ENCODE measurements at places on chromosomes 1 and 21. TPM values are rescaled to one million over a fixed set of nuclear protein-coding genes. Genes with fewer than 3 reads are reported as not detected.

Gene FAM43B
- not detected for total RNA-seq

Gene FALEC
- not detected for total RNA-seq

Gene IQCC
- 7.9 TPM for total RNA-seq

Gene ELAPOR1
- 0.17 TPM for total RNA-seq

Gene RAB3B
- total RNA-seq: 27.2 TPM

Gene OLFM3
- 85.0 TPM for total RNA-seq

Gene CELA3B
- not detected for total RNA-seq

GRCh38 chr1:203140743-203141520 is 13.4 kb downstream of the ADORA1 start:
- H3K36me3 ChIP-seq: no peaks in the 10 kb centered on the region
- DNase-seq: no peak
- no peak overlapping the region for H3K4me3 ChIP-seq
- H3K4me1 ChIP-seq: peaks cover 5% of the 10 kb centered on the region
- H3K27me3 ChIP-seq: no peaks in the 10 kb centered on the region

DNA sequence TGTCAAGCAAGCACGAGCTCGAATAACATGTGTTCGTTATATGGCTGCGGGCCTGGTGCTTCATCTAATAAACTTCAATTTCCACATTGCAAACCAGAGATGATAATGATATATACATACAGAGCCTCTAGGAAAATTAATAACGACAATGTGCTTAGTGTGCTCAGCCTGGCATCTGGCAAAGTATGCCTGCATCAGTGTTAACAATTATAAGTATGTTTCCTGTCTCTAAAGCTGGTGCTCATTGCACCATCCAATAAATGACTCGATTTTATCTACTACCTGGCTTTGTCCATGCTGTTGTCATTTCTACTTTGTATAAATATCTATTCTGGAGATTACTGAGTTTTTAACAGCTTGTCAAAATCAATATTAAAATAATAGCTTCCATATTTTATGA is 1402.6 kb downstream of the MRPL39 start:
- H3K4me1 ChIP-seq: no peaks in the 10 kb centered on the region
- H3K27ac ChIP-seq: no peak overlapping the region

GRCh38 chr1:7932524-7933138 is 8.0 kb downstream of the TNFRSF9 start:
- no peaks in the 10 kb centered on the region for H3K4me1 ChIP-seq
- H3K27me3 ChIP-seq: no peaks in the 10 kb centered on the region
- DNase-seq: no peak
- H3K27ac ChIP-seq: no peak overlapping the region
- no peaks in the 10 kb centered on the region for H3K36me3 ChIP-seq
- no peak overlapping the region for H3K4me3 ChIP-seq

GRCh38 chr1:90963236-90963635 is 58.6 kb downstream of the ZNF644 start:
- DNase-seq: no peak
- no peaks in the 10 kb centered on the region for H3K36me3 ChIP-seq

GRCh38 chr1:188668083-188668482 is 1809.6 kb downstream of the BRINP3 start:
- H3K27ac ChIP-seq: no peak overlapping the region
- no peaks in the 10 kb centered on the region for H3K27me3 ChIP-seq
- peaks cover 5% of the 10 kb centered on the region for H3K4me1 ChIP-seq
- no peak overlapping the region for H3K4me3 ChIP-seq
- DNase-seq: peak; percentile 19
- no peaks in the 10 kb centered on the region for H3K36me3 ChIP-seq

DNA sequence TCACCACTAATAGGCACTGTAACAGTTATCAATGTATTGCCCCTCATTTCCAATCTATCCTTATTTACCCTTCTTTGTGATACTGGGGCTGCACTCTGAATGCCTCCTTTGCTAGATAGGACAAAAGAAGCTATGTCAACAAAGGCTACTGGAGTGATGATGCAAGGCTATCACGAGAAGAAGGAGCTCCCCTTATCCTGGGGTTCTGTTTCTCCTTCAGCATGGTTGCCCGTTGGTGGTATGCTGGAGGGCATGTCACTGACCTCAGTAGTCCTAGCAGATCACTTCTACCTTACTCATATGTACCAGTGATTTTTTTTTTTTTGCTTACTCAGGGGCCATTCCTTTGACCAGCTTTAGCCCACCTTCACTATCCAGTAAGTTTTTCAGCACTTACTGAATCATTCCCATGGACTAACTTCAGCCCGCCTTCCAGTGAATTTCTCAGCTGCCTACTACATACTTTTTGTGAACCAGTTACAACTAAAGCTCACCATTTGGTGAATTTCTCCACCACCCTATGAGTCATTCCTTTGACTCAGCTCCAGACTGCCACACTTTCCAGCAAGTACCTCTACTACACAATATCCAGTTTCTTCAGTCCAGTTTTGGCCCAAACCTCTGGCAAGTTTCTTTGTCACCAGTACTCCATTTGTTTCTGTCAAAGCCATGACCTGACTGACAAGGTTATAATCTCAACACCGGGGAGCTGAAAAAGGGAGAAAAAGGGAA is 944.5 kb downstream of the KCNT2 start:
- no peaks in the 10 kb centered on the region for H3K4me1 ChIP-seq
- no peak for DNase-seq
- no peak overlapping the region for H3K4me3 ChIP-seq
- H3K36me3 ChIP-seq: no peaks in the 10 kb centered on the region
- no peaks in the 10 kb centered on the region for H3K27me3 ChIP-seq
- no peak overlapping the region for H3K27ac ChIP-seq

DNA sequence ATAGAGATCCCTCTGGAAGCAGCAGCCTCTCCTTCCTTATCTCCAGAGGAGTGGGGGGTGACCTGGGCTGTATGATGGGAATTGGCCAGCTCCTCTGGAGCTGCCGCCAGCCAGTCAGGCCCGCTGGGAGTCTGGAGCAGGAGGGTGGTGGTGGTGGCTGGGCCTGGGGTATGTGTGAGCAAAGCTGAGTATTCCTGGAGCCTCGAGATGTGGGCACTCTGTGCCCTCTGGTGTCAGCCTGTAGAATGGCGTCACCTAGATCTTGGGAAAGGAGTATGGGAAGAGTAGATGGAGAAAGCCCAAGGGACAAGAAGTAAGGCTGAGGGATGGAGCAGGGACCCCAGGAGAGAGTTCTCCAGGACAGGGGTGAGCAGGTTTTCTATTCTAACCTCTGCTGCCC is 16.0 kb downstream of the VANGL2 start:
- no peak overlapping the region for H3K4me3 ChIP-seq
- H3K36me3 ChIP-seq: no peaks in the 10 kb centered on the region
- DNase-seq: peak; percentile 50
- H3K27me3 ChIP-seq: no peaks in the 10 kb centered on the region
- H3K4me1 ChIP-seq: no peaks in the 10 kb centered on the region
- H3K27ac ChIP-seq: no peak overlapping the region

DNA sequence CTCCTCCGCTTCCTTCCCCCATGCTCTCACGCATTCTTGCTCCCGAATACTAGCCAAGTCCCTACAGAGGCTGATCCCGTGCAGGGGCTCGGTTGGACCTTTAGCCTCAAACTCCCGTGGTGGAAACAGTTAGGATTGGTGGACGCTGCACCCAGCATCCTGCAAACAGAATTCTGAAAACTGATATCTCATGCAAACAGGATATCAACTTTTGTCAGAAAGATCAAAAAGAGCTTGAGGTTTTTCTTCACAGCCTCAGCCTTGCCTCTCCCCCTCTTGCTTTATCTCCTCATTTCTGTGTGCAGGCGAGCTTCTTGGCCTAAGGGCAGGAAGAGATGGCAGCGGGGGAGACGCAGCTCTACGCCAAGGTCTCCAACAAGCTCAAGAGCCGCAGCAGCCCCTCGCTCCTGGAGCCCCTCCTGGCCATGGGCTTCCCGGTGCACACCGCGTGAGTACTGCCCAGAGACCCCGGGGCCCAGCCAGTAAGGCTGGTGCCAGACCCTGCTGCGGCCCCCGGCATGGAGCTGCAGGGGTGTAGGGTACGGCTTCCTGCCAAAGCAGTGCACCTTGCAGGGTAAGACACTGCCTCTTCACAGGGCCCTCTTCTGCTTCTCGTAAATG is at the start of gene UBASH3A:
Gene UBASH3A (plus strand): TSS at position 292 of the 621 bp plus-strand sequence. CDS start 44 bp downstream, at position 336.
- no peak within 1 kb of the TSS for H3K4me3 ChIP-seq
- H3K4me1 ChIP-seq: peaks cover 6% of the 10 kb centered on the region
- no peak for DNase-seq
- no peaks in the 10 kb centered on the region for H3K36me3 ChIP-seq
- H3K27ac ChIP-seq: no peak within 1 kb of the TSS
- H3K27me3 ChIP-seq: no peaks in the 10 kb centered on the region

DNA sequence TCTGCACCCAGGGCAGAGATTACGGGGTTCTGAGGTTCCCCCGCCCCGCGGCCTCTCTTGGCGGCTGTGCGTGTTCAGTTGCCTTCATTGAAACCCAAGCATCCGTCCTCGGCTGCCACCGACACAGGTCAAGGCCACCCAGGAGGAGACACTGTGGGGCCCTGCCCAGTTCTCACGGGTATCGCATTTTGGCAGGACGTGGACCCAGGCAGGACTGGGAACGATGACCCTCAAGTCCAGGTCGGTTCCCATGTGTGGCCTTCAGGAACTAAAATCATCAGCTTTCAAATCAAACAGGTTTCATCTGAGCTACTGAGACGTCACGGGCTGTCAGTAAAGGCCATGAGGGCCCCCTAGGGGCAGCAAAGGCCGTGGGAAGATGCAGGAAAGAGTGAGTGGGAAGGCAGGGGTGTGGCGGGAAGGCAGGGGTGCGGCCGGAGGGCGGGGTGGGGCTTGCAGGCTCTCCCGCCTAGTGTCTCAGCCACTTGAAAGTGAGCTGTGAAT is 7.0 kb upstream of the C1orf174 start:
- H3K4me3 ChIP-seq: no peak overlapping the region
- H3K4me1 ChIP-seq: peaks cover 18% of the 10 kb centered on the region
- DNase-seq: peak; percentile 40
- no peaks in the 10 kb centered on the region for H3K36me3 ChIP-seq
- H3K27ac ChIP-seq: no peak overlapping the region

GRCh38 chr1:40898431-40898901 is 36.3 kb upstream of the CITED4 start:
- H3K27ac ChIP-seq: no peak overlapping the region
- H3K4me1 ChIP-seq: no peaks in the 10 kb centered on the region
- H3K4me3 ChIP-seq: no peak overlapping the region
- no peaks in the 10 kb centered on the region for H3K36me3 ChIP-seq
- no peak for DNase-seq

DNA sequence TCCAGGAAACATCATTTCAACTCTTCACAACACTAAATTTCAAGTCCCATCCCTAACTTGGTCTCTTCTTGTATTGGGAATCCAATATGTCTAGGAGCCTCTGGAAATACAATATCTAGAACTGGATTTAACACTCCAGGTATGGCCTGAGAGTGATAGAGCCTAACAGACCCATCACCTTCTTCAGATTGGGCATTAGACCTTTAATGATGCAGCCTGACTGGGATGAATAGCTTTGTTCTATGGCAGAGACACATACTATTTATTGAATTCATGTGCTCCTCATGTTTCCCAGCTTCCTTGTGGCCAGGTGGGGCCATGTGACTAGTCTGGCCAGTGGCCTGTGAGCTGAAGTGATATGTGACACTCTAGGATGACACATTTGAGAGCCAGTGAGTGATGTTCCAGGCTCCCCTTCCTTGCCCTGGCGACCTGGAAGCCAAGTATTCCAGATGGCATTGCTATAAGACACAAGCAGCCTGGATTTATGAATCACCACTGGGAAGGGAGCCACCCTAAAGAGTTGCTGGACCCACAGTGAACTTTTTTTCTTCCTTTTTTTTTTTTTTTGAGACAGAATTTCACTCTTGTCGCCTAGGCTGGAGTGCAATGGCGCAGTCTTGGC is 31.0 kb upstream of the POU3F1 start:
- no peak overlapping the region for H3K4me3 ChIP-seq
- peaks cover 41% of the 10 kb centered on the region for H3K4me1 ChIP-seq
- no peaks in the 10 kb centered on the region for H3K36me3 ChIP-seq
- DNase-seq: no peak

DNA sequence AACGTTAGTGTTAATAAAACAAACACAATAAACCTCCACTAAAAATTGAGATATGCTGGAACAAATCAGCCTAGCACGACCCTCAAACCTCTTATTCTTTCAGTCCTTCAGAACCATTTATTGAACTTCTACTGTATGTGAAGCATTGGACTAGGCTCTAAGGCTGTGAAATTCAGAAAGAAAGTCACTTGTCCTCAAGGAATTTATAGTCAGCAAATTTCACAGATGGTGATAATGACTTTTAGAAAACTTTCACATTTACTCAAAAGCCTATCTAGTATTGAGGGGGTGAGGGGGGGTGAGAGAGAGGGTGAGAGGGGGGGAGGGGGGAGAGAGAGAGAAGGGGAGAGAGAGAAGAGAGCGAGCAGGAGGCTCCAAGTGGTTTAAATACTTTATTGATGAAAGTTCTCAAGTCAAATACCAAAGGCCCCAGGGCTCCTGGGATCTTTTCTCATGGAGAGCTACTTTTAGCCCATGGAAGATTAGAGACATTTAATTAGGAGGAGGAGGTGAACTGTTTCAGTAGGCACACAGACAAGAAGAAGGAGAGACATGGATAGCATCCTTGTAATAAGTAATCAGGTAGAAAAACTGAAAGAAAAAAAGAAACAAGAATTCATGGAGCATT is 66.3 kb upstream of the SSX2IP start:
- no peak for DNase-seq
- H3K36me3 ChIP-seq: no peaks in the 10 kb centered on the region
- H3K27me3 ChIP-seq: no peaks in the 10 kb centered on the region
- H3K4me1 ChIP-seq: peaks cover 4% of the 10 kb centered on the region
- no peak overlapping the region for H3K27ac ChIP-seq

- H3K4me1 ChIP-seq: peaks cover 23% of the 10 kb centered on the region
- peak overlapping the region; percentile 97 for H3K27ac ChIP-seq
- no peak for DNase-seq
- no peaks in the 10 kb centered on the region for H3K27me3 ChIP-seq
- peaks cover 32% of the 10 kb centered on the region for H3K36me3 ChIP-seq
These were observed 3.6 kb downstream of the CERS2 start for GRCh38 chr1:150970808-150971582.

- DNase-seq: no peak
- H3K36me3 ChIP-seq: no peaks in the 10 kb centered on the region
- H3K27me3 ChIP-seq: peaks cover 40% of the 10 kb centered on the region
- H3K4me1 ChIP-seq: no peaks in the 10 kb centered on the region
- H3K4me3 ChIP-seq: no peak overlapping the region
- H3K27ac ChIP-seq: no peak overlapping the region
These were observed 15.5 kb upstream of the FAM78B start for GRCh38 chr1:166182281-166182680.

GRCh38 chr1:161195171-161195570 is 3.7 kb downstream of the ADAMTS4 start:
- H3K36me3 ChIP-seq: peaks cover 53% of the 10 kb centered on the region
- no peaks in the 10 kb centered on the region for H3K27me3 ChIP-seq
- no peak overlapping the region for H3K27ac ChIP-seq
- H3K4me1 ChIP-seq: peaks cover 37% of the 10 kb centered on the region
- no peak for DNase-seq

DNA sequence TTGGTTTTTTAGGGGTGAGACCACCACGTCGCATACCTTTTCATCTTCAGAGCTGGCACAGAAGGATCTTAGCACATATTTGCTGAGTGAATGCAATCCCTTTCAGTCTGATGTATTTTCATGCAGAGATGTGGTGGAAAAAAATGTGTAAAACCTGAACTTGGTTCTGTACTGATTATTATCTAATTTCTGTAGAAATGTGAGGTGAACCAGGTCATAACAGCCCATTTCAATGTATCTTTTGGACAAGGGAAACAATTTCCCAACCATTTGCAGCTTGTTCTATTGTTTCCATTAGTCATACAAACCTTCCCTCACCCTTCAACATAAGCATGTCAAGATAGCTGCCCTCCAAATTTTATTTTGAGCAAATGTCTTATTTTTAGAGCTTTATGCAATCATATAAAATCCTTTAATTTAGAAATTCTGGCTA is 46.8 kb upstream of the RUNX1 start:
- H3K4me3 ChIP-seq: no peak overlapping the region
- H3K36me3 ChIP-seq: no peaks in the 10 kb centered on the region
- no peak for DNase-seq
- H3K4me1 ChIP-seq: no peaks in the 10 kb centered on the region
- H3K27me3 ChIP-seq: no peaks in the 10 kb centered on the region

Data from A673 (cell line).